Activated T-cell treated with anti-CD3 and anti-CD28 coated beads for 48 hours (primary cell): ENCODE measurements at places on chromosomes 7 and 10.
A peak's percentile ranks its signal among the peaks of the same experiment; 100 is the strongest.

GRCh38 chr7:90677486-90678404 is 81.6 kb downstream of the CDK14 start:
- DNase-seq = no peak

- DNase-seq = peak; percentile 29
Observed at GRCh38 chr7:158957921-158958491, 101.6 kb downstream of the DYNC2I1 start.

DNA sequence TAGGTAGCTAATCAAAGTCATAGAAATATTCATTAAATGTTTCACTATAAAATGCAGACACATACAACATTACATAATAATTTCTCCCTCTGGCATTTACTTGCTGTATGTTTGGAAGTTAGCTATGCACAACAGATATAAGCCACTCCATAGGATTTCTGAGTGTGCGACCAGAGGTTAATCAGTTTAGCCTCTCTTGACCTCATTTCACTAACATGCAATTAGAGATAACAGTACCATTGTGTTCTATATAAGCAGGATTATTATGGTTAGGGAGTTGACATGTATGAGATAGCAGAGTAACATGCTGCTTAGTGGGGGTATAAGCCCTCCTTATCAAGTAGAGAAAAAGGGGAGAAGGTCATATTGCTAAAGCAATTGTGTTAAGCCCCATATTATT is 26.4 kb downstream of the GLUD1 start:
- no peak for DNase-seq

GRCh38 chr7:146232604-146233003 is 116.0 kb downstream of the CNTNAP2 start:
- DNase-seq = no peak

DNA sequence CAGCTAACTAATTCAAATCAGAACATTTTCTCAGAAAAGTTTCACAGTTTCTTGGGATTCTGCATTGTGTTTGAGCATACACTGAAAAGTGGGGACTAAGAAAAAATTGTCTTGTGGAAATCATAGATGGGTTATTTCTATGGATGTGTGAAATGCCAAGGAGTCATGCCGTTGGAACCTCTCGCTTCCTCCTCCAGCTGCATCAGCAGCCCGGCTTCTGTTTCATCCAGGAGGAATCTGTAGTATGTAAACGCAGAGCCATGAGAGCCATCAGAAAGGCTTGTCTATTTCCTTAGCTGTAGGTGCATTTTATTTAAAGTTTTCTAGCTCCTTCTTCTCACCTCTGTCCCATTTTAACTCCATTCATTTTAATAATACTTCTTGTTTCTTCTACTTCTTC is 1144.1 kb downstream of the GATA3 start:
- DNase-seq = no peak

GRCh38 chr10:128042131-128042610 is 84.1 kb downstream of the MKI67 start:
- DNase-seq = no peak

- DNase-seq = no peak
Observed at GRCh38 chr10:64080071-64080470, 558.9 kb downstream of the REEP3 start.

DNA sequence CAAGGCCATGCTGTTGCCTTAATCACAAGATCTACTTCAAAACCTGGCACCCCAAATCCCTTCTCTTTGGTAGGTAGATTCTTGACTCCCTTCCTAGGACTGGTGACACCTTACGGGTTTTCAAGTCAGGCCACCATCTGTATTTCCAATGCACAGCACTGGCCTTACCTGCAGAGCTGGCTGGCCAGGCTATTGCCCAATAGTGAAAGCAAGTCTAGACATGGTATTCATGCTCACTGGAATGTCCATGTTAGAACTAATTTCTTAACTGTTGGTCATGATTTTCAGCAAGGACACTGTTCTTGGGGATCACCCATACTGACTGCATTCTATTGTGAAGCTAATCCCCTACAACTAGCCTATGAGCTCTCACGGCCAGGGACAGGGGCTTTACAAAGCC is 313.1 kb upstream of the RNF32 start:
- DNase-seq = no peak

DNA sequence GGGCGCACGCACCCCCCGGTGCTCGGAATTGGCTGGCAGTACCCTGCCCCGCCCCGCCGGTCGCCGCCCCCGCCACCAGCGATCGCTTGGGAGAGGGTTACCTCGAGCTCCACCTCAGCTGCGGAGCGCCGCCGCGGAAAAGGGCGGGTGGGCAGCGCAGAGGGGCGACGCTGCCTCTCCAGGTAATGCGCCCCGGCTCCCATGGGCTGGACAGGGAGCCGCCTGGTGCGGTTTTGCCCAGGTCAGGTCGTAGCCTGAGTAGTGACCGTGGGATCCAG is 1.3 kb downstream of the PFKFB3 start:
- peak; percentile 62 for DNase-seq

GRCh38 chr7:99002827-99003212 is 124.5 kb downstream of the TRRAP start:
- no peak for DNase-seq

GRCh38 chr7:44294325-44295069 is 30.9 kb downstream of the CAMK2B start:
- DNase-seq = no peak

DNA sequence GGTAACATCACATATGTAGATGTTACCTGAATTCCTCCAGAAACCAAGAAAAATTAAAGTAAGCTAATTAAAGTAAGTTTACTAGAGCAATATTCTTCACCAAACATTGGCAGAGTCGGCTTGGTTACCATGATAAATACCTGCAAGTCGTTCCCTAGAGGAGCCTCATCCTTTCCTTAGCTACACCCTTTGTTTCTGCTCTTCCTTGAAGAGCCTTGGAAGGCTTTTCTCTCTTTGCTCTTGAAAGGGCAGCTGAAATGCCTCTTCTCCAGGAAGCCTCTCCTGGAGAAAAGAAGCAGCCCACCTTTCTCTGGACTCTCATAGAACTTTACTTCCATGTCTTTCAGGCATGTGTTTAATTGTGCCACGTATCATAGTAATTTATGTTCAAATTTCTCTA is 34.9 kb upstream of the CALD1 start:
- DNase-seq = no peak

DNA sequence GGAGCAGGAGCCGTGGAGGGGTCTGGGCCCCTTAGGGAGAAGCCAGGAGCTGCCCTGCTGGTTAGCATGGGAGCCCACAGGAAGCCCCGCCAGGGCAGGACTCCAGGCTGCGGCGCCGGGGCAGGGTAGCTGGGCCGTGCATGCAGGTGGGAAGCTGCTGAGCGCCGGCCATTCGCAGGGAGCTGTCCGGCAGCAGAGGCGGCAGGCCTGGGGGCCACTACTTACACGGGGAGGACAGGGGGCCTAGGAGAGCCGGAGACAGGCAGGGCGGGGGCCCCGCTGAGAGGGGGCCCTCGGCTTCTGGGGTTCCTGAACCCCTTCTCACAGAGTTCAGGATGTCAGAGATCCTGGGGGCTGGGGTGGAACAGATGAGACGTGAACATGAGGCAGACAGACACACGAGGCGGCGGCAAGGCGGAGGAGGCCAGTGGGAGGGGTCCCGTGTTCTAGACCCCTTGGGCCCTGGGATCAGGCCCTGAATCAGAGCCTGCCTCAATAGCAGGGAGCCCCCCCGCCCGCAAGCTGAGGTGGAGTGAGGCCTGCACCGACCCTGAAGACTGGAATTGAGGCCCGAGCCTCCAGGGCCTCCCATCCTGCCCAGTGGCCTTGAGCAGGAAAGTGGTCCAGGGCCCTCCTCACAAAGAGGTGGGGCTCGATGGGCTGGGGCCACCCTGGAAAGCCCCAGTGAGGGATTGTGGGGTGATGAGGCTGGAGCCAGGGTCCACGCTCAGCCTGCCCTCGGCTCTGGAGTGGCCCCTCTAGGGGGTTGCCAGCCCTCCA is 28.0 kb downstream of the YKT6 start:
- no peak for DNase-seq

DNA sequence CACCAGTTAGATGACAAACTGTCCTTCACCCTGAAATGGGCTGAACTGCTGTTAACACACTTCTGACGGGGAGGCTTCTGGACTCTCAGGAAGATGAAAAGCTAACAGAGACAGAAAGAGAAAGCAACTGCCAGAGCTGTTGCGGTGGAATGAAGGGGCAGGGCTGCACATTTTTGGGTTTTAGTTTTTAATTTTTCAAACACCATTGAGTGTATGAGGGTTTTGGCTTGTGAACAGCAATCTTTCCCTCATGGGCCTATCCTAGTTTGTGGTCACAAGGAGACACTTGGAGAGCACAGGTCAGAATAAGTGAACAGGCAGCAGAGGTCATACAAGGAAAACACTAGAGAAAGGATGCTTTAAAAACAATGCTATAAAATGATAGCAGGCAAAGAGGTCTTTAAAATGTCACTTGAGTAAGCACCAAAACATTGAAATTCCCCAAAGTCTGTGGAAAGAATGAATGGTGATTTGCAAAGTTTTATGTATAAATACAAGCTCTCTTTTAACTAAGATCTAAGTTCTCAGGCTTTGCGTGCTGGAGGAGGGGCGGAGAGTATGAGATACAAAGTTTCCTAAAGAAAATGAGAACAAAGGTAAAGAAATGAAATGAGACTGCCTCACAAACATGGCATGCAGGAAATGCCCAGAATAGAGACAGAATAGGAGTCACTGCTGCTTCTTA is 101.4 kb upstream of the GLI3 start:
- no peak for DNase-seq

DNA sequence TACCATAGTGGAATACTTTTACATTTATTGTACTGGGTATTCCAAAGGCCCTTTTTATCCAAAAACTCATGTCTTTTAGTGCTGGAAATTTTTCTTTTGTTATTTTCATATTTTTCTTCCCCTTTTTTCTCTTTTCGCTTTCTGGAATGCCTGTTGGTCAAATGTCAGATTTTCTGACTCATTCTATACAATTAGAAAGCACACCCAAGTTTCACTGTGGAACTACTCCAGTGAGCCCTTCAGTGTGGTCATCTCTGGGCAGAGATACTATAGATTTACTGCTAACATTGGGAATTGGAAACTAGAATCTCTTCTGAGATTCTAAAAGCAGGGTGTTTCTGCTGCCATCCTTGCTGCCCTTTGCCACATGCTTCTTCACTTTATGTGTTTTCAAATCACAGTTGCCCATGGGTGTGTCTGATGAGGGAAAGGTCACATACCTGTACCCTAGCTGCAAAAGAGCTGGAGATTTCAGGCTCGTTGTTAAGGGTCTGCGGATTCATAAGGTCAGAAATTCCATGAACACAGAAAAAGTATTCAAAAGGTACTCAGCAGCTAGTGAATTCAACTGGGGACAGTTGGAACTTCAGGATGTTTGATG is 5.6 kb upstream of the WASL start:
- no peak for DNase-seq

GRCh38 chr7:85384392-85384791 is 197.5 kb upstream of the SEMA3D start:
- DNase-seq = no peak

- no peak for DNase-seq
Observed at GRCh38 chr7:22920672-22921071, 93.3 kb downstream of the HYCC1 start.

GRCh38 chr10:96370584-96371157 is 11.9 kb upstream of the OPALIN start:
- DNase-seq = no peak

GRCh38 chr10:118735294-118735693 is 19.5 kb downstream of the CACUL1 start:
- DNase-seq = no peak

GRCh38 chr10:118840776-118841468 is 86.2 kb upstream of the CACUL1 start:
- DNase-seq = no peak

DNA sequence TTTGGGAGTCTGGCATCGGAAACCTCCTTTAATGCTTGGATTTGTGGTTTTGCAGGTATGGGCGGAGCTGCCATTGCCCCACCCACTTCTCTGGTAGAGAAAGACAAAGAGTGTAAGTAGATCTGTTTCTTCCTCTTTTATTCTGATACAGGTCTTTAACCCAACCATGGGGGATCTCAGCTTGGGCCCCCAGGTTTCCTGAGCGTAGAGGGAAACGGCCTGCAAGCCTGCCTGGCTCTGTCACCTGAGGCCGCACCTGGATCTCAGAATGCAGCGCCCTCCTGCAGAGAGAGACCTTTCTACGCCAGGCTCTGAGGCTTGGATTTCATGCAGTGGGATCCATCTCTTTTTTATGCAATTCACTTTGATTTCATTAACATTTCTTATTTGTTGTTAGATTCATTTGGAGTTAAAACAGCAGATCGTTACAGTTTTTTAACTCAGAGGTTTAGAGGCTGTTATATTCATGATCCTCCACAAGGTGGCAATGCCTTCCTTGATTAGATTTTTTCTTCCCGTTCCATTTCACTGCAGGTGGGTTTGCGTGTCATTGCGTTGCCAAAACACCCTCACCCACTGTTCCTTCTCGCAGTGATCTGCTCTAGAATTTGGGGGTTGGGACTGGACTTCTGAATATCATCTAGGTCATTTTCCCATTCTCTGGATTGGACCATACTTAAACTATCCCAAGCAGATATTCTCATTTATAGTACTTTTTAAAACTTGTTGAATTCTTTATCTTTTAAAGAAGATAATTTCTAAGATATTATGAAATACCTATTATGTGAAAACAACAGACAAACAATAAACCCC is 20.0 kb downstream of the RBM17 start:
- DNase-seq = no peak

GRCh38 chr7:105473163-105473562 is 48.9 kb downstream of the PUS7 start:
- no peak for DNase-seq

DNA sequence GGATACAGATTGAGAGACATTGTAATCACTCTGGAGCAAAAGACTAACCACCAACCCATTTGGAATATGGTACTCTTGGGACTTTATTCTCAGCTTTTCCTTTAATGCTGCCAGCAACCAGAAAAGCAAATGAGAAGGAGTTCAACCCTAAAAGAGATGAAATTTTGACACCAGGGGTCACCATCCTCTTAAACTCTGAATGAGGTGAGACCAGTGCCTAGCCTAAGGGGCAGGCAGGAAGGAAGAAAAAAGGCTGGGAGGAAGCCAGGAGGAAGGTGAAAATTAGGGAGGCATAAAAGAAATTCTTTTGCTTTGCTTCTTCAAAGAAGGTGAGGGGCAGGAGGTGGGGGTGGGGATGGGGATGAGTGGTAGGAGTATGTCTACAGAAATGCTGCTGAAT is 135.8 kb downstream of the JAZF1 start:
- DNase-seq = no peak

DNA sequence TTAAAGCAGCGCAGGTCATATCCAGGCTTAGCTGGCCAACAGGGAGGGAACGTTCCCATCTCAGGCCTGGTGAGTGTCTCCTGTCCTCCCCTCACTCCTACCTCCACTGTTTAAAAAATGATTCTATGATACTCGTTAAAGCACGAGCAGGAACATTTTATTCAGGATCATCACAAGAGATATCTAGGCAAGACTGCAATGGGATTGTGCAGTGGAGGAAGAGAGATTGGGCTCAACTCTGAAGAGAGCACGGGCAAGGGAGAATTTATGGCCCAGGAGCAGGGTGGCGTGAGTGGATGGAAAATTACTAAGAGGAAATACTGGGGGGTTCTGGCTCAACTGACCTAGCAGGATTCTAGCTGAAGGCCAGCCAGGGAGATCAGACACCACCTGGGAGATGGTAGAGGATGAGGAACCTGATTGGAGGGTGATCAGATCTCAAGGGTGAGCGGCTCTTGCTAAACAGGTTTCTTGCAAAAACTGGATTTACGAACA is 9.0 kb upstream of the HSPB1 start:
- no peak for DNase-seq

- DNase-seq = no peak
Observed at GRCh38 chr7:36573066-36573465, 151.2 kb downstream of the AOAH start.
